ENCODE measurements at places on chromosomes 2 and 18.
A peak's percentile ranks its signal among the peaks of the same experiment; 100 is the strongest.

GRCh38 chr2:114919985-114920384 is 477.5 kb downstream of the DPP10 start:
- no peak for DNase-seq

DNA sequence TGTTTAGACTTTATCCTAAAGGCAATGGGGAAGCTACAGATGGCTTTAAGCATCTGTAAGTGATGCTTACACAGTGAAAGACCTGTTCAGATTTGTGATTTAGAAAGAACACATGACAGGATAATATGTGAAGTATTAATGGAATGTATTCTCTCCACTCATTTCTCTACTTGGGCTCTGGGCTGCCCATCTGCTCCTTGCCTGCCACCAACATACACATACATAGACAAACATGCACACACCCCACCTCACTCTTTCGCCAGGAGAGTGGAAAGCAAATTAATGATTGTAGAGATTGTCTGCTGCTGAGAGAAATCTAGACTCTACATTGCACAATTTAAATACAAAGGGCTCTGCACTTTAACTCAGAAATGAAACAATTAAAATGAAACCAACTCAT is 61.0 kb upstream of the NFE2L2 start:
- no peak for DNase-seq

DNA sequence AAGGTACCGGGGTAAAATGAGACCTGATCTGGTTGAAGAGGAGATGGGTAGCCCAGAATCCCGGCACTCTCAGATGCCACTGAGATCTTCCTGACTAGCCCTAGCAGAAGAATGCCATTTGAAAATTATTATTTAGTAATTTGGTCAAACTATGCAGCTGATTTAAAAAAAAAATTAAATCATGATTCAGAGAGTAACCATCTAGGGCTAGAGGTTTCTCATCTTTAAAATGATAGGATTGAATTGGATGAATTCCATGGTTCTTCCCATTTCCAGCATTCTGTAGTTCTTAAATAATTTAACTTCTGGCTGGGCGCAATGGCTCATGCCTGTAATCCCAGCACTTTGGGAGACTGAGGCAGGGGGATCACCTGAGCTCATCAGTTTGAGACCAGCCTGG is 106.1 kb downstream of the MYO1B start:
- no peak for DNase-seq

GRCh38 chr2:169462896-169463695 is 16.2 kb upstream of the BBS5 start:
- DNase-seq, result no peak

- no peak for DNase-seq
Measured at GRCh38 chr2:188146888-188147287, 144.8 kb upstream of the GULP1 start.

GRCh38 chr18:3603421-3604234 is 153.7 kb downstream of the TGIF1 start:
- peak; percentile 100 for DNase-seq

DNA sequence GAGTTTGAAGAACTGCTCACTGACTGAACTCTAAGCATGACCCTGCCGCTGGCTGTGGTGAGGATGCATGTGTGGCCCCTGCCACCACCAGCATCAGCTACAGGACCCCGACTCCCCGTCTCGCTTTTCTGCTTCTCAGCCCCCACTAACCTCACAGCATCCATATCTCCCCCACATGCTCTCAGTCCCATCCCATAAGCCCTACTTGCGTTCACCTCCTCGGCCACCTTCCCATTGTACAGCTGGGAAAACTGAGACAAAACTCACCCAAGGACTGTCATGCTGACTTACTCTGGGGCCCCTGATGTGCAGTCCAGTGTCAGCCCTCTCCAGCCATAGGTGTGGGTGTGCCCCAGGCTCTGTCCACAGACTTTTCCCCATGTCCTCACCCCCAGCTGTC is 104.2 kb upstream of the SH3BP4 start:
- no peak for DNase-seq

DNA sequence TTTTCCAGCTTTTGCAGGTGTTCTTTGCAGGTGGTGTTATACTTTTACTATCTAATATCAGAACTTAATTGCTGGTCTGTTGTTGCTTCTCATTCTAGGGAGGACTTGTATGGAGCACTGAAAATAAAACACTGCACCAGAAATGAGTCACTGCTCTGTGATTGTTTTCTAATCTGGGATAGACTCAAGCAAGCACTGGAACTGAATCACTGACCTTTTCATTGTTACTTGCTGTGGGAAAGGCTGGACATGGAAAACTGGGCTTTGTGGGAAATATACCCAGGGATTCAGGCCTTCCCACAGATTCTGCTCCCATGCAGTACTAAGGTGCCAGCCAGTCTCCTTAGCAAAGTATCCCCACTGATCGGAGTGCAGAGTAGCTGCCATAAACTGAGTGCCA is 470.0 kb upstream of the GCFC2 start:
- no peak for DNase-seq

- no peak for DNase-seq
Measured at GRCh38 chr2:187098154-187098553, 249.2 kb upstream of the ZSWIM2 start.

DNA sequence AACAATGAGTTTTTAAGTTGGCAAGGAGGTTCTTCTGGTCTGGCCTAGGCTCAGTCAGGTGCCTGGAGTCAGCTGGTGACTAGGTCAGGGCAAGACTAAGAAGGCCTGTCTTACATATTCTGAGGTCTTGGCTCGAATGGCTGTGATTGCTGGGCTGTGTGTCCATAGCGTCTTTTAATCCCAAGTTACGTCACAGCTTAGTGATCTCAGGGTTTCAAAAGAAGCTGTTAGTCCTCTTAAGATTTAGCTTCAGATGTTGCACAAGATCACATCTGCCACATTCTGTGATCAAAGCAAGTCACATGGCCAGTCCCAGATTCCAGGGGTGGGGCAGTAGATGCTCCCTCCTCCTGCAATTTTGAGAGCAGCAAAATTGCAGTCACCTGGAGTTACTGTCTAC is 61.3 kb downstream of the PKP4 start:
- DNase-seq, result no peak

DNA sequence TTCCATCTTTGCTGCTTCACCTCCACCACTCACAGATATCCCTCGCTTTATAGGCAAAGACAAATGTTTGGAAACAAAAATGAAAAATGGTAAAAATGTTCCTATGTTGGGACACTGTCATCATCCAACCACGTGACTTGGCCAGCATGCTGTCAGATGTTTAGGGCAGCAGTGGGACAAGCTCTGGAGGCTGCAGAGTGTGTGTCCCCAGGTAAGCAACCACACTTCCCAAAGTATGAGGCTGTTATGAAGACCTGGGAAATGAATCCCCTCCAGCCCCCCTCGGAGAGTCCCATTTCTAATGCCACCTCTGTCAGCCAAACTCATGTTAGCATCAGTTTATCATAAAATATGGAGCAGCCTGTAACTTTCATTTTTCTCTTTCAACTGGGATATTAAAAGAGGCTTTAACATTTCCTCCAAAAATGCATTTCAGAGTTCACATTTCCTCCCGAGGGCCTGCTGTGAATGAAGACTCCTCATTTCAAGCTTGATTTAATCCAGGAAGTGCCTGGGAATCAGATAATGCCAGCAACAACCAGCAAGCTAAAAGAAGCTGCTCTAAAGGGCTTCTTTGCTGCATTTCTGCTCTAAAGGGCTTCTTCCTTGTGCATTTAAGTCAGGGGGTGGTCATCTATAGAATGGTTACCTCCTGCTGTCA is 66.2 kb downstream of the APOB start:
- DNase-seq, result no peak

DNA sequence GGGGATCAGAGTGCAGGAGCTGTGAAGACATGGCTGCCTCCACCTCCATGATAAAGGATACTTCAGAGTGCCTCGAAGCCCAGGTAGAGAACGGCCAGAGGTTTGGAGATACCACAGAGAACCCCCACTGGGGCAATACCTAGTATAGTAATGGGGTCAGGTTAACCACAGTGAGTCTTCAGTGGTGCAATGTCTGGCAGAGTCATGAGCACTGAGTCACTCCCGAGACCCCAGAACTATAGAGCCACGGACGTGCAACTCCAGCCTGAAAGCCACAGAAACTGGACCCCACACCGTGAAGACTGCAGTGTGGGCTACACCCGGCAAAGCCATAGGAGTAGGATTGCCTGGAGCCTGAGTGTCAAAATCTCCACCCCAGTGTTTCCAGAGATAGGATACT is 746.6 kb downstream of the CBLN2 start:
- no peak for DNase-seq

DNA sequence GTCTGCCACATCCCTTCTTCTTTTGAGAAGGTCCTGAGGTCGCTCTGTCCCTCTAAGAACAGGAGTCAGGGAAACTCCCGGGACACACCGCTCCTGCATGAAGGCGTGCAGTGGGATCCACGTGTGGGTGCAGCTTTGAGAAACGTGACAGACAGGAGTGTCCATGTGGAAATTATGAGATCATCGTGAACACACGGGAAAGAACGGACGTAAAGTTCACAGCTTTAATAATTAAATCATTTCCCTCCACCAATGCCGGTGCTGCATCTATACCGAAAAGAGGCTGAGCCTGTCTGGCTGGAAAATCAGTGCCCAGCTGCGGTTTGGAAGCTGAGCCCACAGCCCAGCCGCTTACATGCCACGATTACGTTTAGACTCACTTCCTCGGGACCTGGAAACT is 372.4 kb upstream of the SALL3 start:
- no peak for DNase-seq

DNA sequence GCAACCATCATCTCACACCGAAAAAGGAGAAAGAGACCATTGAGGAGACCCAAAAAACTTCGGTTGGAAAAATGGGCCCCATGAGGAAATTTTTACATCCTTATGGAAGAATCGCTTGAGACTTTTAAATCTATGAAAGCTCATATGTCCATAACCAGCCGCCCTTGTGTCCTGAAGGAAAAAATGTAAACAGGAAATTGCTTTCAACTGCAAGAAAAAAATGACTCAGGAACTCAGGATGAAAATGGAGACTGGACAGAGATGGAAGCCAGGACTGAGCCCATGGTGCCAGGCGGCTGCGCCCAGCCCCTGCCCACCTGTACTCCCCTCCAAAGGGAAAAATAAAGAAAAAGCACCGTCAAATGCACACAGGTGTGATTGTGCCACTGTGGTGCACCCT is 81.5 kb upstream of the SLC66A3 start:
- DNase-seq, result peak; percentile 26

- DNase-seq, result peak; percentile 64
Measured at GRCh38 chr2:27407798-27408491, 1.4 kb downstream of the PPM1G start.

- no peak for DNase-seq
Measured at GRCh38 chr18:34803877-34804400, 93.8 kb downstream of the DTNA start.

DNA sequence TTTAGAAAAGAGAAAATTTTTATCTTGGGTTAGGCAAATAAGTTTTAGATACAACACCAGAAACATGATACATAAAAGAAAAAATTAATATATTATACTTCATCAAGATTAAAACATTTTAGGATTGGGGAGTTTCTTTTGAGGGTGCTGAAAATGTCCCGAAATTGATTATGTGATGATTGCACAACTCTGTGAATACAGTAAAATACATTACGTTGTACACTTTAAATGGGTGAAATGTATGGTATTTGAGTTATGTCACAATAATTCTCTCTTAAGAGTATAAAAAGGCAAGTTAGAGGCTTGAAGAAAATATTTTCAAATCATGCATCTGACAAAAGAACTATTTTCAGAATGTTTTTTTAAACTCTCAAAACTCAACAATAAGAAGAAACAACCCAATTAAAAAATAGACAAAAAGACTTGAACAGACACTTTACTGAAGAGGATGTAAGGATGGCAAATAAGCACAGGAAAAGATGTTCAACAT is 36.2 kb upstream of the INO80C start:
- DNase-seq, result no peak

- DNase-seq, result no peak
Measured at GRCh38 chr2:135050684-135051083, 1.4 kb upstream of the RAB3GAP1 start.

DNA sequence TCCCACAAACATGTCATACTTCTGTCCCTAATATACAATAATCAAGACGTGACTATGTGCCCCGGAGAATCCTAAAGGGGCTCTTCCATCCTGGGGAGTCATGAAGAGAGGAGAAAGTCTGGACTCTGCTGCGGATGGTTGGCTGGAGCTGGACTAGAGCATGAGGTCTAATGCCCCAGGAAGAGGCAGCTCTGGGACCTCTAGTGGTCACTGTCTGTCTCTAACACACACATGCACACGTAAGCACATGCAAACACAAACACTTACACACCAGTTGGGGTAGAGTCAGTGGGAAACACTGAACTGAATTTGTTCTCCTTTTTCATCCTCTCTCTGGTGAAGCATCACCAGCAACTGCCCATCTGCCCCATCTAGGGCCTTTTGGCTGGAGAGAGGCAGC is 271.6 kb downstream of the TDRD15 start:
- no peak for DNase-seq

DNA sequence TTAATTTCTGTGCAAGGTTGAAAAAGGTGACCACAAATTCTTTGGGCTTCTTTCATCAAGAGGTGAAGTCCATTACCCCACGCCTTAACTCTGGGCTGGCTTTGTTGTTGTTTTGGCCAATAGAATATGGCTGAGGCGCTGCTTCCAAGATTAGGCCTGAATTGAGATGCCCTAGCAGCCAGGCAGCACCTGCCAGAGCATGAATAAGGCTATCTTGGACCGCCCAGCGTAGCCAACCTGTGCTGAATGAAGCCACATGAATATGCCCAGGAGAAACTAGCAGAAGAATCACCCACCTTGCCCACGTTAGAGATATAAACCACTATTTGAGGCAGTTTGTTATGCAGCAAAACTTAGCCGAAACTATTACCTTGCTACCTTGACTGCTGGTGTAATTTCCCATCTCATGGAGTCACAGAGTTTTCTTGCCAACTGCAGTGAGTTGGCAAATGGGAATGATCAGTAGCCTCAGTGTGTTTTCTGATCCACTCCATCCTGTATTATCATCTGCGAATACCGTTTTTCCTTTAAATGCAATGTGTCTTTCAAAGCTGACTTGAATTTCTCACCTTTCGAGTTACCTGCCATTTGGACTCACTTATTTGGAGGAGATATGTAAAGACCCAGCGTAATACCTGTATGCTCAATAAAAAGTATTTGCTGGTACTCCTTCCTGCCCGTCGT is 679 bp downstream of the TSGA10 start:
- no peak for DNase-seq

DNA sequence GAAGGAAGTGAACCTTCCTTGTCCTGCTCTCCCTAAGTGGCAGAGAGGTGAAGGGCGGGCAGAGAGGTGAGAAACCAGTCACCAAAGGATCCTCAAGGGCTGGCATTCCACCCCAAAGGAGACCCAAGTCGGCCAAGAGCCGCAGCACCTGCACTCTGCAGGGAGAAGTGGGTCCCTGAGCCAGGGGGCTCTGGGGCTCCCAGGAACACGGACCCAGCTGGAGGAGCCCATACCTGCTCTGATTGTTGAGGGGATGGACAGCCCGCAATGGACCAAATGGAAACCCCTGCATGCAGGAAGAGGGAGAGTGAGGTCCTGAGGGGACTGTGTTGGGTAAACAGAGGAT is 233.3 kb downstream of the ATAD2B start:
- no peak for DNase-seq

Measured in kidney capillary endothelial cell (primary cell).